T-helper 17 cell (primary cell): ENCODE measurements at places on chromosomes 1 and 21. TPM values are rescaled to one million over a fixed set of nuclear protein-coding genes. Genes with fewer than 3 reads are reported as not detected.
A peak's percentile ranks its signal among the peaks of the same experiment; 100 is the strongest.

ILDR2 gene
- 0.20 TPM for total RNA-seq

PFKFB2 gene
- 2.0 TPM for total RNA-seq

FAM78B gene
- total RNA-seq, result 0.31 TPM

BGLAP gene
- total RNA-seq, result 3.7 TPM

- DNase-seq, result peak; percentile 78
- H3K36me3 ChIP-seq, result no peaks in the 10 kb centered on the region
- no peaks in the 10 kb centered on the region for H3K27me3 ChIP-seq
Observed at GRCh38 chr1:36420836-36421317, 23.2 kb upstream of the LSM10 start.

GRCh38 chr1:110151175-110151669 is 928 bp downstream of the SLC6A17 start:
- peaks cover 6% of the 10 kb centered on the region for H3K36me3 ChIP-seq
- no peak for DNase-seq
- peaks cover 37% of the 10 kb centered on the region for H3K27me3 ChIP-seq
- H3K27ac ChIP-seq, result no peak overlapping the region
- H3K4me3 ChIP-seq, result no peak overlapping the region

GRCh38 chr1:118978914-118979701 is 9.0 kb downstream of the TBX15 start:
- no peak for DNase-seq
- peaks cover 2% of the 10 kb centered on the region for H3K36me3 ChIP-seq
- no peaks in the 10 kb centered on the region for H3K4me1 ChIP-seq
- H3K4me3 ChIP-seq, result no peak overlapping the region
- no peak overlapping the region for H3K27ac ChIP-seq

DNA sequence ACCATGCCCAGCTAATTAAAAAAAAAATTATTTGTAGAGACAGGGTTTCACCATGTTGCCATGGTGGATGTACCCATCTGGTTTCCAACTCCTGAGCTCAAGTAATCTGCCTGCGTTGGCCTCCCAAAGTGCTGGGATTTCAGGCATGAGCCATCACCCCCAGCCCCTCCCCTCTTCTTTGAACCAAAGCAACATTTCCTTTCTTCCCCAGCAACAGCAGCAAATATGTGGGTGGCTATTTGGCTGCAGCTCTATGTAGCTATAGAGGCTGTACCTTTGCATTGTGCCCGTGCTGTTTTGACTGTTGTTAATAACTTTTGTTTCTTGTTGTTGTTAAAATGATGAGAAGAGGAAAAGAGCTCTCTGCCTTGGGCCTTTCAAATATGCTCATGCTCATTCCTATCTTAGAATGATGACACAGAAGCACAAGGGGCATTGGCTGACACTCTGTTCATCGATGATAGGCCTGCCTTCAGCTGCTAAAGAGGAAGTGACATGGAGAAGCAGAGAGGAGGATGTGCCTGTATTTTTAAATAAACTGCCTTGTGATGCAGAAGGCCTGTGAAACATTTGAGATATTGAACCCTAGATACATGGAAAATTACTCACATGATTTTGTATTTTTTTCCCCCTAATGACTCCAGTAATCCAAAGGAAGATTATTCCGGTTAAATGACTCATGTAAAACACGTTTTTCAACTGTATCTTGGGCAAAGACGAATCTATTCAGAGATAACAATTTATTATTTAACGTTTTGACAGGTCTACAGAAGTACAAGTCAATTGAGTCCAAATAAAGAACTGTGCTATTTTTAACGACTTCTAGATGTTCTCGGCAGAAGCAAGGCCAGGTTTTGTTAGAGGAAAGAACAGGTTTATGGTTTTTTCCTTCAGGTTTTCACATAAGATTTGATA is 20.5 kb upstream of the XPR1 start:
- no peaks in the 10 kb centered on the region for H3K27me3 ChIP-seq
- no peaks in the 10 kb centered on the region for H3K36me3 ChIP-seq
- H3K4me1 ChIP-seq, result peaks cover 3% of the 10 kb centered on the region
- H3K27ac ChIP-seq, result no peak overlapping the region
- no peak overlapping the region for H3K4me3 ChIP-seq

- H3K27me3 ChIP-seq, result no peaks in the 10 kb centered on the region
- peaks cover 41% of the 10 kb centered on the region for H3K4me1 ChIP-seq
- no peak for DNase-seq
- H3K4me3 ChIP-seq, result peak overlapping the region; percentile 100
- peak overlapping the region; percentile 99 for H3K27ac ChIP-seq
Observed at GRCh38 chr21:25735646-25736597, 1.1 kb downstream of the GABPA start.

GRCh38 chr21:33959680-33960079 is 44.1 kb upstream of the ATP5PO start:
- no peak overlapping the region for H3K27ac ChIP-seq
- H3K36me3 ChIP-seq, result peaks cover 3% of the 10 kb centered on the region
- no peak for DNase-seq
- peaks cover 15% of the 10 kb centered on the region for H3K4me1 ChIP-seq

DNA sequence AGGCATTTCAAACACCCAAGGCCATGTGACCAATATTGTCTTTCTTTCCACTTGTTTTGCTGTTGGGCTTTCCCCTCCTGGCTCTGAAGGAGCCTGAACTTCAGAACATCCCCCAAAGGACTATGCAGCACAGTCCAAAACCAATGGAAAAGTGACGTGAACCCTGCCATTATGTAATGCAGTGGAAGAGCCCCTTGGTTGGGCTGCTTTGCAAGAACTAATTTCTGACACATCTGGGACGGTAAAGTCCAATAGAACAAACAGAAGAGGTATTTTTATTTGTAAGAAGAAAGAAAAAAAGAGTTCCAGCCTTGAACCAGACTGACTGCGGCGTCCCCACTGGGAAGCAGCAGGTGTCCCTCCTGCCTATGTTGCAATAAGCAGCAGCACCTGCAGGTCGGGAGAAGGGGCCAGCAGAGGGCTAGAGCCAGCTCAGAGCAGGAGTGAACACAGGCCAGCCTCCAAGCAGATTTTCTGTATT is 116.7 kb downstream of the CDC7 start:
- H3K27ac ChIP-seq, result no peak overlapping the region
- no peak for DNase-seq
- H3K36me3 ChIP-seq, result no peaks in the 10 kb centered on the region

DNA sequence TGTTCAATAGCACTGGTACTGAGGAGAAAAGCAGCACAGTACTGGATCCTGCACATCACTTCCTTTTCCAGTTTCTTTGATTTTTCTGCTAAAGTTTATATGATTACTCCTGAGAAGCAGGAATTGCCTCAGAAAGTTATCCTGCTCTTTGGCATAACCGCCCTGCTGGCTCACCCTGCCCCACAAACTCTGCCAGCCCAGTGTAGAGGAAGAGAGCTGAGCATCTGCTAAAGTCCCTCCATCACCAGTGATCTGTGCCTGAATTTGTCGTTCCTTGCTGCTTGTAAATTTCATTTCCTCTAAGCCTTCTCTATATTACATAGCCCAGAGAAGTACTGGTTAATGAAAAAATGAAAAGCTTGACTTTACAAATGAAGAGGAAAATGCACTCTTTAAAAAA is 87.0 kb upstream of the C1orf21 start:
- no peaks in the 10 kb centered on the region for H3K36me3 ChIP-seq
- H3K4me3 ChIP-seq, result no peak overlapping the region
- H3K4me1 ChIP-seq, result peaks cover 4% of the 10 kb centered on the region
- DNase-seq, result no peak
- H3K27ac ChIP-seq, result no peak overlapping the region

DNA sequence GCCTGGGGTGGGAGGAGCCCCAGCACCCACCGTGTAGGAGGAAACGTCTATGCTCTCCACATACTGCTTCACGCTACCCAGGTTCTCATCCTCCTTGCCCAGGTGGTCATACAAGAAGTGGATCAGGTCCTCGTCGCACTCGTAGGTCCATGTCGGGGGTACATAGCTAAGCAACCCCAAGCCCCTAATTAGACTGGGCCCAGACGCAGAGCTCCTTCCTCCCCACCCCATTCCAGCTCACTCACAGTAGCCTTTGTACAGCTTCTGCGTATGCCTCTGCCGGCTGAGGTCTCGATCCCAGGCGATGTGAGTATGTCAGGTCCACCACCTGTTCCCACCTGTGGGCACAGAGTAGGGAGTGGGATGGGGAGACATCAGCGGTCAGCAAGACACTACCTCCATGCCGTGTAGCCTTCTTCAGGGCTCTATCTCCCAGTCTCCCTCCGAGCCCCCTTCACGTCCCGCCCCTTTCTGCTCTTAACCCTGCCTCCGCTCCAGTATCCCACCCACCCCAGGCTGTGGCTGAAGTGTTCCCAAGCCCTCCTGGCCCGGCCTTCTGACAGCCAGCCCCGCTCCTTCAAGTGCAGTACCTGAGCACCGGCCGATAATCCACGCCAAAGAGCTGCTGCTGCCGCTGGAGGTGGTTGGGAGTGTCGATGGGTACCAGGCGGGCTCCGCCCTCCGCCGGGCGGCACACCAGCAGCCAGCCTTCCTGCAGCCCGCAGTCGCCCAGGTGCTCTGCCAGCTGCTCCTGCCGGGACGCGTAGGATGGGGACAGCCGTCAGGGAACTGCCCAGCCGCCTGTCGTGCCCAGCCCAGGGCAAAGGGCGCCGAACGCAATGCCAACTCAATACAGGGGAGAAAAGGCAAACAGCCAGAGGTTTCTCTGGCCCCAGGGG is 919 bp downstream of the HECTD3 start:
- H3K36me3 ChIP-seq, result peaks cover 7% of the 10 kb centered on the region
- peak overlapping the region; percentile 72 for H3K27ac ChIP-seq
- DNase-seq, result no peak

DNA sequence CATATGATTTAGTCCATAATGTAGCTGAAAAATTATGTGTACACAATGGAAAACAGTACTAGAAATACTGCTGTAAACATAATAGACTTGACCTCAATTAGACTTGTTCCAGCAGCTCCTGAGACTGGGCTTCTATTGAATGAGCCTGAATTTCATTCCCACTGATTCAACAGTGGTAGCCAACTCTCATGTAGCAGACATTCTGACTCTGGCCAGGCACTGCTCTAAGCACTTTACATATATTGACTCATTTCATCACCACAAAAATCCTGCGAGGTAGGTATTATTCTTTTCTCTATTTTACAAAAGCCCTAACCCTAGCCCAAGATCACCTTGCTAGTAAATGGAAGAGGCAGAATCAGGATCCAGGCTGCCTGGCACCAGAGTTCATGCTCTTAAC is 12.8 kb upstream of the CTSS start:
- H3K4me1 ChIP-seq, result no peaks in the 10 kb centered on the region
- H3K27ac ChIP-seq, result no peak overlapping the region
- no peaks in the 10 kb centered on the region for H3K36me3 ChIP-seq
- no peaks in the 10 kb centered on the region for H3K27me3 ChIP-seq
- no peak for DNase-seq

- no peak overlapping the region for H3K4me3 ChIP-seq
- no peak overlapping the region for H3K27ac ChIP-seq
- no peaks in the 10 kb centered on the region for H3K4me1 ChIP-seq
- DNase-seq, result no peak
- H3K36me3 ChIP-seq, result no peaks in the 10 kb centered on the region
Observed at GRCh38 chr21:37862536-37862935, 53.7 kb downstream of the KCNJ6 start.

DNA sequence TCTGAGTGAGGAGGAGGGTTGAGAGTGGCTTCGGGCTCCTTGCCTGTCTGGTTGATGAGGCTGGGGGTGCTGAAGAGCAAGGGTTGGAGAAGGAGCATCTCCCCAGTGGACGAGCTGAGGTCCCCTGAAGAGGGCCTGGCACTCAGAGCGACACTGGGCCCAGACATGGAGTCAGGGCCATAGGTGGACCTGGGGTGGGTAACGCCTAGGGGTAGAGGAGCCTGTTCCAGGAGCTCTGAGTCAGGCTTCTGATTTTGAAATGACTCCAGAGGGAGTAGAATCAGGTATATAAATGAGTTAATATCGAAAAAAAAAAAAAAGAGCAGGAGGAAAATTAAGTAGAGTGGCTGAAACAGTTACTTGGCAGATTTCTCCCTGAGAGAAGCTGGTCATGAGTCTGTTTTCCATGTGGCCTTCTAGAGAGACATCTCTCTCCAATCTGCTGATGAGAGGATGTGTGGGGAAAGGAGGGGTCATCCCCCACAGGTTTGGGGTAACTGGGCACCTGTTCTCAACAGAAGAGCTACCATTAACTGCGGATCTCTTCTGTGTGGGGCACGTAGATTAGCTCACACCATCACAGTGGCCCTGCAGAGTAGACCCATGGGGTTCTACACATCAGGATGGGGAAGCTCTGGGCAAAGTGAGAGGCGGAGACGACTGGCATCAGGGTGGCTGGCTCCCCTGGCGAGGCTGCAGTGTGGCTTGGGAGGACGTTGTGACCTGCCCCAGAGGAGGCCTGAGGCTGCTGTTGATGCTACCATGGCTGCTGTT is 115.5 kb downstream of the DHRS3 start:
- no peak overlapping the region for H3K4me3 ChIP-seq
- H3K36me3 ChIP-seq, result peaks cover 9% of the 10 kb centered on the region
- H3K27ac ChIP-seq, result peak overlapping the region; percentile 92
- H3K27me3 ChIP-seq, result no peaks in the 10 kb centered on the region
- H3K4me1 ChIP-seq, result peaks cover 16% of the 10 kb centered on the region
- no peak for DNase-seq

DNA sequence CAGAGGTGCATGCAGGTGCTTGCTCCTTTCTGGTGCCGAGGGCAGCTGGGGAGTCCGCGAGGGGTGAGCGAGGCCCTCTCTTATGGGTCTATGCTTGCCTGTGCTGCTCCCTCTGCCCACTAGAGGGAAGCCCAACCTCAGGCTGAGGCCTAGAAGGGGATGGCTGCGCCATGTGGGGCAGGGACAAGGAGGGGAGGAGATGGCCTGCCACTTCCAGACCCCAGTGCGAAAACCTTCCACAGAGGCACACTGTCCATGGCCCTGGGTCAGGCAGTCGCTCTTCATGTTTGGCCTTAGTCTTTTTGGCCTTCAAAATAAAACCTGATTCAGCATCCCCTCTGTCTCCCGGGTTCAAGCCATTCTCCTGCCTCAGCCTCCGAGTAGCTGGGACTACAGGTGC is 14.0 kb downstream of the RHBG start:
- no peak overlapping the region for H3K4me3 ChIP-seq
- H3K27ac ChIP-seq, result no peak overlapping the region
- H3K4me1 ChIP-seq, result peaks cover 10% of the 10 kb centered on the region
- DNase-seq, result peak; percentile 43
- H3K36me3 ChIP-seq, result no peaks in the 10 kb centered on the region

DNA sequence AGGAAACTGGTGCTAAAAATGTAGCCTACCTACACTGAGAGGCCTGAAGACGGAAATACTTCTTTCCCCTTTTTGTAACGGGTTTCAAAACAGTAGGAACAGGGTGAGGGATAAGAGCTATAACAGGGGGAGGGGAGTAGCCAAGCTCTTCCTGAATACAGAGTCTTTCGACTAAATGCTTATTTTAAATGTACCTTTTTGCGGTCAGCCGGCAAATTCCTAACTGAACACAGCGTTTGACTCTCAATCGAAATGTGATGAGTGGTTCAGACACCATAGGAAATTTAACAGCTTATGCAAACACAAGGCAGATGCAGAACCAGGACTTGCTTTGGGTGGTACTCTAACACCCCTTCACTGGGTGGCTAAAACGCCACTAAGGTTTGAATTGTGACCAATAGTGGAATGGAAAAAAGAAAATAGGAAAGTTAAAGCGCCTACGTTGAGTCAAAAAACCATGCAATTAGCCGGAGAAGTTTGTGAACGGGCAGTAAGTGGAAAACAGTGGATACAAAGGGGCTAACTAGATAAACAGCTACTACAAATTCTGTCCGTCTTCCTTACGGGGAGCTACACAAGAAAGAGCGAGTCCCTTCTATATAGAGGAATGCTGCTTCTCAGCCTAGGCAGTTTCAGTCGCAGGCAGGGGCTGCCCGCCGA is 1.7 kb downstream of the EGLN1 start:
- peaks cover 3% of the 10 kb centered on the region for H3K36me3 ChIP-seq
- no peak for DNase-seq
- H3K27me3 ChIP-seq, result no peaks in the 10 kb centered on the region
